ENCODE measurements at places on chromosomes 16 and 17. TPM values are rescaled to one million over a fixed set of nuclear protein-coding genes. Genes with fewer than 3 reads are reported as not detected.

The ATAD5 gene
- total RNA-seq = 0.17 TPM

The ABCA9 gene
- 18.1 TPM for total RNA-seq

The SP6 gene
- under 0.01 TPM for total RNA-seq

The FBF1 gene
- 16.6 TPM for total RNA-seq

The ADAP2 gene
- 1.3 TPM for total RNA-seq

The GLIS2 gene
- total RNA-seq = 3.1 TPM

The NXPH3 gene
- total RNA-seq = 0.17 TPM

The MRM3 gene
- 21.8 TPM for total RNA-seq

The SRCAP gene
- 16.5 TPM for total RNA-seq

The SREBF1 gene
- 43.2 TPM for total RNA-seq

The ZNF200 gene
- 6.3 TPM for total RNA-seq

The VMP1 gene
- total RNA-seq = 122 TPM

The TTYH2 gene
- total RNA-seq = 5.2 TPM

The PLA2G10 gene
- not detected for total RNA-seq

The CLEC19A gene
- total RNA-seq = not detected

The MYO1D gene
- total RNA-seq = 6.1 TPM

The GRB7 gene
- 0.16 TPM for total RNA-seq

The ALOX15 gene
- total RNA-seq = not detected

The TSPOAP1 gene
- 1.1 TPM for total RNA-seq

The CCL5 gene
- total RNA-seq = not detected

The SLC35G6 gene
- not detected for total RNA-seq

The MARVELD3 gene
- not detected for total RNA-seq

The AANAT gene
- not detected for total RNA-seq

The MRC2 gene
- total RNA-seq = 210 TPM

The PRSS22 gene
- total RNA-seq = not detected

The ACSM3 gene
- total RNA-seq = 0.69 TPM

The DYNC1LI2 gene
- 122 TPM for total RNA-seq

The FAAP100 gene
- total RNA-seq = 12.9 TPM

The FBXL16 gene
- total RNA-seq = under 0.01 TPM

The PSMB3 gene
- 350 TPM for total RNA-seq

The FN3K gene
- total RNA-seq = 6.6 TPM

The AIPL1 gene
- total RNA-seq = not detected

The IRX3 gene
- total RNA-seq = under 0.01 TPM

The GSDMA gene
- not detected for total RNA-seq

The ZP2 gene
- total RNA-seq = not detected

The CIITA gene
- 0.26 TPM for total RNA-seq

The GJD3 gene
- total RNA-seq = 2.4 TPM

The NUBP2 gene
- 46.0 TPM for total RNA-seq

The C16orf95 gene
- total RNA-seq = 4.7 TPM

The PRAC2 gene
- total RNA-seq = not detected

The CMTM2 gene
- total RNA-seq = not detected

The SULT1A2 gene
- not detected for total RNA-seq

The KRTAP4-5 gene
- total RNA-seq = not detected

The ZNF597 gene
- 1.3 TPM for total RNA-seq

The EFNB3 gene
- 0.95 TPM for total RNA-seq

The VAT1L gene
- not detected for total RNA-seq

All from bronchial smooth muscle cell (primary cell).